ENCODE measurements at places on chromosomes 3 and 15. TPM values are rescaled to one million over a fixed set of nuclear protein-coding genes. Genes with fewer than 3 reads are reported as not detected.

Gene TTC23
- 4.4 TPM for total RNA-seq

GRCh38 chr3:46714728-46715506 is 2.8 kb downstream of the PRSS50 start:
- no peak overlapping the region for H3K4me3 ChIP-seq
- no peak for DNase-seq
- H3K27ac ChIP-seq: no peak overlapping the region
- H3K4me1 ChIP-seq: no peaks in the 10 kb centered on the region
- H3K27me3 ChIP-seq: peaks cover 11% of the 10 kb centered on the region

GRCh38 chr3:66602691-66603090 is 101.9 kb upstream of the LRIG1 start:
- DNase-seq: no peak
- no peaks in the 10 kb centered on the region for H3K36me3 ChIP-seq
- H3K27ac ChIP-seq: no peak overlapping the region
- H3K4me3 ChIP-seq: no peak overlapping the region

DNA sequence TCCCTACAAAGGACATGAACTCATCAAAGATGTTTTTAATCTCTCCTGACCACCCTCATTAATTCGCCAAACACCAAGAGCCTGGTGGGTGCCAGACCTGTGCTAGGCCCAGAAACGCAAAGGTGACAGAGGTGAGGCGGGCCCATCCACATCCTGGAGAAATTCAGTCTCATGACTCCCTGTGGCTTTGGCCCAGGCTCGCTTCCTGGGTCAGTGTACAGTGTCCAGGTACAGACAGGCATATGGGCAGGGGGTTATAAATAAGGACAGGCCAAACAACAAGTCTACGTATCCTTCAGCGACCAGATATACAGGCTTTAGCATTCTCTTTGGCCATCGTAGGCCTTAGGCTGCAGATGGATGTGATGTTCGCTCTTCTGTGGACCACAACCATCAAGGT is 945 bp upstream of the PLA2G4F start:
- H3K4me1 ChIP-seq: peaks cover 2% of the 10 kb centered on the region
- no peaks in the 10 kb centered on the region for H3K27me3 ChIP-seq
- no peak for DNase-seq
- H3K4me3 ChIP-seq: no peak overlapping the region

- no peak overlapping the region for H3K4me3 ChIP-seq
- H3K36me3 ChIP-seq: peaks cover 21% of the 10 kb centered on the region
- H3K4me1 ChIP-seq: peaks cover 6% of the 10 kb centered on the region
- no peak overlapping the region for H3K27ac ChIP-seq
- DNase-seq: no peak
These were observed 20.6 kb downstream of the SMARCC1 start for GRCh38 chr3:47761046-47761445.

DNA sequence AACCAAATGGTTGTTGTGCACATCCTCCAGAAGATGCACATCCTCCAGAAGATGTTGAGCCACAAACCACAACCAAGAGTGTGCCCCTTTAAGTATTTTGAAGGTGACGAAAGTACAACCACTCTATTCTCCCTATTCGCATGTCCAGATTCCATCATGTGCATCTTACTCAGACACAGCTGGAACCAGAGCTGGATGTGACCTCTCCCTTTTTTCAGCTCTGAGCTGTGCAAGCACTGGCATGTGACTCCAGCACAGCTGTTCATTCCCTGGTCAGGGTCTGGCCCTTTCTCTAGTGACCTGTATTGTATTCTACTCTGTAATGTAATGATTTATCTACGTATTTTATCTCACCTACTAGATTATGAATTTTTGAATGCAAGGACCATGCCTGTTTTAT is 29.3 kb upstream of the DLG1 start:
- H3K4me1 ChIP-seq: peaks cover 2% of the 10 kb centered on the region
- no peak overlapping the region for H3K4me3 ChIP-seq
- no peak for DNase-seq
- no peaks in the 10 kb centered on the region for H3K36me3 ChIP-seq
- H3K27me3 ChIP-seq: peaks cover 10% of the 10 kb centered on the region

- no peaks in the 10 kb centered on the region for H3K27me3 ChIP-seq
- no peak overlapping the region for H3K4me3 ChIP-seq
- no peaks in the 10 kb centered on the region for H3K4me1 ChIP-seq
- H3K27ac ChIP-seq: no peak overlapping the region
- H3K36me3 ChIP-seq: no peaks in the 10 kb centered on the region
These were observed 122.0 kb upstream of the ATP10A start for GRCh38 chr15:25985165-25985564.
